Activated T-helper 2 cell treated with anti-CD3 and anti-CD28 coated beads, Interferon-gamma antibody, Interleukin-2, Interleukin-4, amounts not matched to agents 10 μg/mL and 5 μg/mL and 100 μg/mL, durations not matched to agents 14 hours and 24 hours and 36 hours (primary cell): ENCODE measurements at places on chromosomes 7 and 10. TPM values are rescaled to one million over a fixed set of nuclear protein-coding genes. Genes with fewer than 3 reads are reported as not detected.
A peak's percentile ranks its signal among the peaks of the same experiment; 100 is the strongest.

DNA sequence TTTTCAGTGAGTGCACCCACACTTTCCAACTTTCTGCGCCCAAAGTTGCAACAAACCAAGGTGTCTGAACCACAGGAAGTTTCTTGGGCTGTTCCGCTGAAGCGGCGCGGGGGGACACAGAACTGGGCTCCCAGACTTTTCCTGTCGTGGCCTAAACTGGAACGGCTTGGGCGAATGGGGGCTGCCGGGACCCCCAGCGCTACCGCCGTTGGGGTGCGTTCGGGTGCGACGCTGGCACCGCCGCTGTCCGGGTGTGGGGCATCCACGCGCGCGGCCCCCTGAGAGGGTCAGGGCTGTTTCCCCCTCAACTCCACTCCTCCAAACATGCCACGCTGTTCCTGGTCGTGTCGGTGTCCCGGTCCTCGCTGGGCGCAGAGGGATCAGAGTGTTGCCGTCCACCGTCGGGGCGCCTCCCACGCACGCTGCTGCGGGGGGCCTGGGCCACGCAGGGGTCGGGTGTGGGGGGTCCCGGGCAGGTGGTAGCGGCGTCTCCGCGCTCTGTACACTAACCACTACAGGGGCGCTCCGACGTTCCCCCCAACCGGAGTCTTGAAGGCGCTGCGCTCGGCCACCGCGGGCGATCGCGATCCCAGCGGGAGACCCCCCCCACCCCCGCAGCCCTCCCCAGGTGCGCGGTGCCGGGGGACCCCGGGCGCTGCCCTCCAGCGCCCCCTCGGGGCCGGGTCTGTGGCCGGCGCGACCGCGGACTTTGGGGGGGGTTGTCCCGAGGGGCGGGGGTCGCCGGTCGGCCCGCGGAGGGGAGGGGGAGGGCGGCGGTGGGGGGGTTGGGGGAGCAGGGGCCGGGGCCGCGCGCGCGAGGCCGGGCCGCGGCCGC, 2.2 kb upstream of the CUX1 start:
- H3K27ac ChIP-seq, result peak overlapping the region; percentile 76
- DNase-seq, result peak; percentile 16
- H3K4me3 ChIP-seq, result peak overlapping the region; percentile 83

- no peak overlapping the region for H3K4me3 ChIP-seq
- peaks cover 43% of the 10 kb centered on the region for H3K4me1 ChIP-seq
- peak; percentile 43 for DNase-seq
- H3K27ac ChIP-seq, result peak overlapping the region; percentile 94
These were observed 11.7 kb upstream of the VIM start for GRCh38 chr10:17216217-17216900.

GRCh38 chr10:107919626-107920235, 755.2 kb upstream of the SORCS1 start:
- no peak overlapping the region for H3K4me3 ChIP-seq
- H3K27ac ChIP-seq, result no peak overlapping the region
- no peaks in the 10 kb centered on the region for H3K4me1 ChIP-seq
- H3K27me3 ChIP-seq, result peaks cover 5% of the 10 kb centered on the region

- H3K4me3 ChIP-seq, result no peak overlapping the region
- H3K36me3 ChIP-seq, result peaks cover 14% of the 10 kb centered on the region
- H3K4me1 ChIP-seq, result peaks cover 39% of the 10 kb centered on the region
- no peak for DNase-seq
- peaks cover 5% of the 10 kb centered on the region for H3K27me3 ChIP-seq
- H3K27ac ChIP-seq, result no peak overlapping the region
These were observed 2.9 kb upstream of the OSBPL3 start for GRCh38 chr7:24982917-24983316.

GRCh38 chr7:55427800-55428199, 62.7 kb downstream of the LANCL2 start:
- peaks cover 6% of the 10 kb centered on the region for H3K4me1 ChIP-seq
- H3K27ac ChIP-seq, result peak overlapping the region; percentile 72
- no peaks in the 10 kb centered on the region for H3K27me3 ChIP-seq
- H3K4me3 ChIP-seq, result no peak overlapping the region
- DNase-seq, result no peak

DNA sequence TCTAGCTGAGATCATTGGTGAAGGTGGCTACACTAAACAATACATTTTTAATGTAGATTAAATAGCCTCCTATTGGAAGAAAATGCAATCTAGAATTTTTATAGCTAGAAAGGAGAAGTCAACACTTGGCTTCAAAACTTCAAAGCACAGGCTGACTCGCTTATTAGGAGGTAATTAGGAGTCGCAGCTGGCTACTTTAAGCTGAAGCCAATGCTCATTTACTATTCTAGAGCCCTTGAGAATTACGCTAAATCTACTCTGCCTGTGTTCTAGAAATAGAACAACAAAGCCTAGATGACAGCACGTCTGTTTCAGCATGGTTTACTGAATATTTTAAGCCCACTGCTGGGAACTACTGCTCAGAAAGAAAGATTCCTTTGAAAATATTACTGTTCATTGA, 101.6 kb upstream of the EEPD1 start:
- no peaks in the 10 kb centered on the region for H3K4me1 ChIP-seq
- no peak overlapping the region for H3K27ac ChIP-seq
- H3K36me3 ChIP-seq, result no peaks in the 10 kb centered on the region
- H3K27me3 ChIP-seq, result peaks cover 18% of the 10 kb centered on the region
- DNase-seq, result no peak

Gene TEX36
- not detected in 2 replicates for total RNA-seq
